CD4-positive, alpha-beta T cell treated with Interleukin-21 for 1 hour (primary cell): ENCODE measurements at places on chromosomes 1 and 21.
A peak's percentile ranks its signal among the peaks of the same experiment; 100 is the strongest.

DNA sequence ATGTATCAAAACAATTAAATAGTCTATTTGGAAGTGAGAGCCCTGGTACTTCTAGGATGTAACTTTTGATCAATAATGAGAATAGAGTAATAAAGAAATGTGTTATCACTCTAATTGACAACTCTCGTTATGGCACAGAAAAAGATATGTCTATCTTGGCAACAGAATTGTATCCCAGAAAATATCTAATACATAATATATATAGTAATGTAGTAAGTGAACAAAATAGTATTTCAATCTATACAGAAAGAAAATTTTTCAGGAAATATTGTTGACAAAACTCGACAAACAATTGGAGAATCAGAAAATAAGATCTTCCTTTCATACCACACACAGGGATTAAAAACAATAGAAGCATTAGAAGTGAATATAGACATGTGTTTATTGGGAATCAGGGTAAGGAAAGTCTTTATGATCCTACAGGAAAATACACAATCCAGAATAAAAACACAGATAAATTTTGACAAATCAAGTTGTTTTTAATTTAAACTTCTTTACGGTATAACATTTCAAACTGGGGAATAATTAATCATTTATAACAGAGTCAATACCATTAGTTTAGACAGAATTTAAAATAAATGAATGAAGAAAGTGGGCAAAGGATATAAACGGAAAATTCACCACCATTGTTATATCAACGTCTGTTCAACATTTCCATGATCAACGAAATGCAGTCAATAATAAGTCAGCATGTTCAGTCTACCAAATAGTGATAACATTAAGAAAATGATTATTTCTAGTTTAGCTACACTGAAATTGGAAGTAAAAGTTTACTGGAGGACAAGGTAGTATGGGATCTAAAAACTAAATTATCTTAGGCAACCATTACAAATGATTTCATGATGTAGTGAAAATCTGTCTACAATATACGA lies 1526.5 kb upstream of the TPTE start:
- no peak for DNase-seq

GRCh38 chr1:241972703-241973369 lies 15.3 kb downstream of the BECN2 start:
- no peak for DNase-seq

DNA sequence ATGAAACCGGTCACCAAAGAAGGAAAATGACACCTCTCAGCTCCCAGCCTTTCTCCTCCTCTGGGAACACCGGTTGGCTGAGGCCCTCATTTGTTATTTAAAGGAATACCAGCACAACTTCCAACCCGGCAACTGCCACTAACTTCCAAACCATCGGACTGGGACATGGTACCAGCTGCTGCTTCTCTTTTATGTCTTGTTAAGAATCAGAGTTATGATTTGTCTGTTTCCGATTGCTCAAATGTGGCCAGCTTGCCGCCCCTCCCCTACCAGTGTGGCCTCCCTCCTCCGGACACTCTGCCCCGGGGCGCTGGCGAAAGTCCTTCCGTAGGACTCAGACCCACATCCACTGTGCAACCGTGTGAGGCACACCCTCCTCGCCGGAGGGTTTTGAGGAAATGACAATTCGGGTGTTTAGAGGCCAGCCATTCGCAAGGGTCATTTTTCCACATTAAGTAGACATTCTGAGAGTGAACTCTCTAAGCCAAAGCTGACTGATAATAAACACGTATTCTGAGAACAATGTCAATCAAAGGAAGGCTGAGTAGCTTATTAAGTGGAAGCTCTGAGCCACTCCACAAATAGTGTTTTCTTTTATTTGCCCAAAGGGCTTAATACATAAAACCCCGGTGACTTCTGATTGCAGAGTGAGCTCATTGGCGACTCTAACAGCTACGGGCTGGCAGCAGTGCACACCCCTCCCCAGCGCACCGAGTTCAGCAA lies 5.5 kb downstream of the RIPK4 start:
- no peak for DNase-seq

GRCh38 chr1:236033336-236033735 lies 31.6 kb downstream of the NID1 start:
- DNase-seq: no peak

GRCh38 chr1:236085545-236086159 lies 20.8 kb upstream of the NID1 start:
- no peak for DNase-seq

DNA sequence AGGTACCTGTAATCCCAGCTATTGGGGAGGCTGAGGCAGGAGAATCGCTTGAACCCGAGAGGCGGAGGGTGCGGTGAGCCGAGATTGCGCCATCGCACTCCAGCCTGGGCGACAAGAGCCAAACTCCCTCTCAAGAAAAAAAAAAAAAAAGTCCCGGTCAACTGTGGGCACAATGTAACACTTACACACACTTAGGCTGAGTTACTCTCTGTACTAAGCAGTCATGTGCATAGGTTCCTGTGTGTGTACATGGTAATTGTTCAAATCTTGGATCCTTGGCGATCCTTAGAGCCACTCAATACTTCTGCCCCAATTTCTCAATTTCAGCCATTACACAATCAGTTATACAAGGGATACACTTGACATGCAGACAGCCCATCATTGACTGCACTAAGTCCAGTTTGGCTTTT lies 11.6 kb downstream of the SDCCAG8 start:
- no peak for DNase-seq

- DNase-seq: no peak
These were observed 122.3 kb downstream of the MACF1 start for GRCh38 chr1:39326836-39327235.

- no peak for DNase-seq
These were observed 35.4 kb downstream of the VANGL1 start for GRCh38 chr1:115677182-115677555.

GRCh38 chr1:224592636-224593582 lies 23.2 kb upstream of the CNIH3 start:
- no peak for DNase-seq

GRCh38 chr21:41061701-41062100 lies 106.3 kb upstream of the BACE2 start:
- no peak for DNase-seq

- no peak for DNase-seq
These were observed 4.4 kb downstream of the CLDN19 start for GRCh38 chr1:42735477-42736105.

DNA sequence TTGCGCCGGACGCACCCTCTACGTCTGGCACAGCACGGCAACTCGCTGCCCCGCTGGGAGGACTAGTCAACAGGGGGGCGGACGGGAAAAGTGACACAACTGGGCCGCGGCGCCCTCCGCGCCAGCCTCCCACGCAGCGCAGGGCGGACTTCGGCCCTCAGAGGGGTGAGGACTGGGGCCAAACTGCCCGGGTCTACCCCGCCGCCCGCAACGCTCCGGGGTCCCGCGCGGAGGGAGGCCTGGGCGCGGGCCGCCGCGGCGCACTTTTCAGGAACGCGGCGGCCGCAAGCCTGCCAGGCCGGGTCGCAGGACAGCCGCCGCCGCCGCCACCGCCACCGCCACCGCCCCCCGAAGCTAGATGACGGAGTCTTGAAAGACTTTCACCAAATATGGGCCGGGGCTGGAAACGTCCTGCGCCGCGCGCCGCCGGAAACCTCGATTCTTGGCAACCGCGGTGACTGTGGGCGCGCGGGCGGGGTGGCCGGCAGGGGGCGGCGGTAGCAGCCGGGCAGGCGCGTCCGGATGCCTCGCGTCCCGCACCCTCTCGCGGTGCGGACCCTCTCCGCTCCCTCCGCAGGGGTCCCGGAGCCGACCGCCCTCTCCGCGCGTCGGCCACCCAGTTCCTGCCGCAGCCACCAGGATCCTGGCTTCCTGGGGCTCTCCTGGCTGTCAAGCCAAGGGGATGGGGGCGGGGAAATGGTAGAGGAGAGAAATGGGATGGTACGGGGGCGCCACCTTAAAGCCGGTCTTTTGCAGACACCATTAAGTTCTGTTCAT lies 3.7 kb upstream of the CCN1 start:
- DNase-seq: peak; percentile 15

DNA sequence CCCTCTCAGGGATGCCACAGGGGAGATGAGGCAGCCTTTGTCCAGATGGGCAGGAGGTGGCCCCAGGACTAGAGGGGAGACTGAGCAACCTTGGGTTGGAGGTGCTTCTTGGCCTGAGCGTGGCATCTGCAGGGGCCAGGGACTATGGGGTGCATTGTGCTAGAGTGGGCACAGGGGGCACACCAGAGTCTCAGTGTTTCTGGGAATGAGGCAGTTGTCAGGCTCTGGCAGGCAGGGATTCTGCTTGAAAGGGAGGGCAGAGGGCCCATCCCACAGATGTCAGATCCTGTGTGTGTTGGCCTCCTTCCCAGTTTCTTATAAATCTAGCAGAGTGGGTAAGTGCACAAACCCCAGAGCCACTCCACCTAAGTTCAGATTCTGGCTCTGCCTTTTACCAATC lies 13.7 kb downstream of the LGR6 start:
- DNase-seq: no peak

- DNase-seq: no peak
These were observed 2.2 kb upstream of the HENMT1 start for GRCh38 chr1:108663074-108663473.

DNA sequence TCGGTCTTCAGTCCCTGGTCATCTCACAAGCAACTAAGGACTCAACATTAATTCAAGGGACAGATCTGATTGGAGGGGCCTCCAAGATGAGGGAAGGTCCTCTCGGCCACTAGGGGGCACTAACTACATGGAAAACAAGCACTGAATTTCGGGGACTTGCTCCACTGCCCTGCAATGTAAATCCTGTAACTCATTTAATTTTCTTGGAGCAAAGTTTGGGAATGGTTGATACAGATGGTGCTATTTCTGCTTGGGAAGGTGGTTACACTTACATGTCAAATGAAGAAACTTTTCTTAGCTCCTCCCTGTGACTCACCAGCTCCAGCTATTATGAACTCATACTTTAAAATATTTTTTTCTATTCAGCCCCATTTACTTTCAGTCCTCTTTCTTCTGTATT lies 97.4 kb upstream of the KCNJ15 start:
- DNase-seq: peak; percentile 40
